ENCODE measurements at places on chromosomes 12 and 14. TPM values are rescaled to one million over a fixed set of nuclear protein-coding genes. Genes with fewer than 3 reads are reported as not detected.

The TTC5 gene
- 15.5 TPM for total RNA-seq

The ZDHHC22 gene
- 0.29 TPM for total RNA-seq

The HSPA2 gene
- 30.7 TPM for total RNA-seq

The TMEM263 gene
- total RNA-seq = 29.4 TPM

The AQP2 gene
- total RNA-seq = not detected

The VDR gene
- 3.5 TPM for total RNA-seq

The EID3 gene
- total RNA-seq = 5.7 TPM

The NDRG2 gene
- total RNA-seq = 2.8 TPM

The EPS8 gene
- 51.8 TPM for total RNA-seq

The LYZ gene
- not detected for total RNA-seq

The LRP6 gene
- 15.0 TPM for total RNA-seq

The ANKRD33 gene
- total RNA-seq = 0.08 TPM

The FOXA1 gene
- 5.8 TPM for total RNA-seq

The FITM1 gene
- not detected for total RNA-seq

The LHX5 gene
- not detected for total RNA-seq

The GPX2 gene
- 236 TPM for total RNA-seq

The PRICKLE1 gene
- 0.83 TPM for total RNA-seq

The NRL gene
- 0.74 TPM for total RNA-seq

The CSRP2 gene
- 21.8 TPM for total RNA-seq

The KRT72 gene
- total RNA-seq = not detected

The IGFBP6 gene
- 246 TPM for total RNA-seq

The SLC39A5 gene
- 0.05 TPM for total RNA-seq

The COX14 gene
- 66.0 TPM for total RNA-seq

The ACTR6 gene
- total RNA-seq = 19.4 TPM

The NUDT4 gene
- 32.8 TPM for total RNA-seq

The UNC79 gene
- 0.01 TPM for total RNA-seq

The PLEKHD1 gene
- total RNA-seq = 0.05 TPM

The TGM1 gene
- total RNA-seq = 1.5 TPM

The ENDOU gene
- total RNA-seq = not detected

The SLC39A9 gene
- total RNA-seq = 36.4 TPM

The GOLGA5 gene
- 25.3 TPM for total RNA-seq

The NGDN gene
- total RNA-seq = 57.8 TPM

The CYP27B1 gene
- 1.4 TPM for total RNA-seq

The COX8C gene
- not detected for total RNA-seq

The TNFAIP2 gene
- 283 TPM for total RNA-seq

The CCDC38 gene
- total RNA-seq = 0.09 TPM

The CLEC4A gene
- total RNA-seq = not detected

The C1S gene
- total RNA-seq = 73.4 TPM

The TRHDE gene
- 0.14 TPM for total RNA-seq

The TAC3 gene
- total RNA-seq = not detected

The ACSS3 gene
- not detected for total RNA-seq

The NEUROD4 gene
- not detected for total RNA-seq

The SMIM10L1 gene
- total RNA-seq = 8.4 TPM

The PRIMA1 gene
- 0.45 TPM for total RNA-seq
